ENCODE measurements at places on chromosomes 12 and 14.

DNA sequence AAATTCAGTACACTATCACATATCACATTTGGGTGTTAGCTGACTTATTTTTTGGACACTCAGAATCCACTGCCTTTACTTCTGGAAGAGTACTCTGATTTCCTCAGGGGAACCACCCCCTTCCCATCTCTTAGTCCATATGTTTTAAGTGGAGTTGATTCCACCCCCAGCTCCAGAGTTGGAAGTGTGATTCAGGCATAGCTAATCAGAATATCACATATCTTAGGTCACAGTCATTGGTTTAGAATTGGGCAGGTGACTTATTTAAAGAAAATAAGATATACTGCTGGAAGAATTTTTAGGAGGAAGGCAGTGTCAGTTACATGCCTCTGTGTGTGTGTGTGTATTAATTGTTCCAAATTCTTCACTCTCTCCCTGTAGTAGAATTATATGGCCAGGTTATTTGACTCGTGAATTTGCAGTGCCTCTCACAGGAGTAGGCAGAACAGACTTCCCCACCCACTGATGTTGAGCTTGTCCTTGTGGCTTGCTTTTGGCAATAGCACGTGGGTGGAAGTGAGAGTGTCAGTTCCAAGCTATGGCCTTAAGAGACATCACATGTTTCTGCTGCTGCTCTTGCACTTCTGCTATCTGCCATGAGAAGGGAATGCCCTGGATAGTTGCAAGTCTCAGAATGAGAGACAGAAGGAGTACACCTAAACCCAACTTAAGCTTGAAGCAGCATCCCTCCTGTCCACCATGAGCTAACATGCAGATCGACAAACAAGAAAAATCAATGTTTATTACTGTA lies 6.4 kb upstream of the GAS2L3 start:
- no peak for DNase-seq

DNA sequence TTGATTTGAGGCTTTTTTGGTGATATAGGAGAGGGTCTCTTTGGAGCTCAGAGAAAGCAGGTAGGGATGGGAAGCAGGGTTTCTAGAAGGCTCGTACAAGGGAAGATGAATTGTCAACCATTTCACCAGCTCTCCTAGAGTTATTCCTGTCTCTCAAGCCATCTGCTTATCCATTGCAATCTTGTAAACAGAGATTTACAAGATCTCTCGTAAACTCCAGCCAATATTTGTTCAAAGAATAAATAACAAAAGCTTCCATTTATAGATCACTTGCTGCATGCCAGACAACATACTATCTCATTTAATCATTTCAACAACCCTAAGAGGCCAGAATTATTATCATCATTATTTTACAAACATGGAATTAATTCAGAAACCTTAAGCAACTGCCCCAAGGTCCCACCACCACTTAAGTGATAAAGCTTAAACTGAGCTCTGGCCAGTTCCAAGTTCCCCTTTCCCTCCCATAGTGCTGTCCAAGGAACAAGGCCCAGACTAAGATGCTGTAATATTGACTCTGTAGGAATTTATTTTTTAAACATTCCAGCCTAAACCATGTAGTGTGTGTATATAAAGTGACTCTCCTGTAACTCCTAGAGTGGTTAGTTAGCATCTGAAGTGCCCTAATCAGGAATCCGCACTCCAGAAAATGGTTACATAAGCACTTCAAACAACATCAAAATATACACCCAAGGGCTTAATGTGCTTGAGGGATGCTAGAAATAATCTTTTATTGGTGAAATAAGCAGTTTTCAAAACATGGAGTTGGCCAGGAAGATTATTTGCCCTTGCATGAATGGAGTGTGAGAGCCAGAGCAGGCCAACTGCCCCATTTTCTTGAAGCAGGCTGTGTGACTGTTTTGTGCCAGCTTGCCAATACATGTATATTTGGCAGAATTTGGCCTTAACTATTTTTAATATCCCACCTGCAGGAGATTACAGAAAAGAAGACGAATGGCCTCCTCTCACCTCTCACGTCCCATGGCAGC lies 2.8 kb upstream of the PLEKHH1 start:
- DNase-seq, result no peak

DNA sequence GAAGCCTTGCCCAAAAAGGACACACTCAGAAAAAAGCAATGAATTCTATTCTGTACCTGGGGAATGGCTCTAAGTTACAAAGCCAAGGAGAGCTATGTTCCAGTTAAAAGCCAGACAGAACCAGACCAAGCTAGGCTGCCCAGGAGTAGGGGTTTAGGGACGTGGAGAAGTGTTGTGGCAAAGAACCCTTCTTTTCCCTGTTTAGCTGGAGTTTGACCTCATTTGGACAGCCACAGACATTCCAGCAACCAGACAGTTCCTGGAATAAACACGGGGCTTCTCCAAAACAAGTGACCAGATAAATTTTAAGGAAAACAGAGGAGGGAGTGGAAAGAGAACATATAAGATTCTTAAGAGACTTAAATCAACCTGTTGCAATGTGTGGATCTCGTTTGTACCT lies 62.3 kb downstream of the GCH1 start:
- DNase-seq, result no peak

- DNase-seq, result peak; percentile 37
Measured at GRCh38 chr12:68113644-68114043, 45.9 kb downstream of the IFNG start.

DNA sequence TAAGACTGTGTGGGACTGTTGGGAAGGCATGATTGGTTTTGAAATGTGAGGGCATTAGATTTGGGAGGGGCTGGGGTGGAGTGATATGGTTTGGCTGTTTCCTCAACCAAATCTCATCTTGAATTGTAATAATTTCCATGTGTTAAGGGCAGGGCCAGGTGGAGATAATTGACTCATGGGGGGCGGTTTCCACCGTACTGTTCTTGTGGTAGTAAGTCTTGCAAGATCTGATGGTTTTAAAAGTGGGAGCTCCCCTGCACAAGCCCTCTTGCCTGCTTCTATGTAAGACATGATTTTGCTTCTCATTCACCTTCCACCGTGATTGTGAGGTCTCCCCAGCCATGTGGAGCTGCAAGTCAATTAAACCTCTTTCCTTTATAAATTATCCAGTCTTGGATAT lies 76.6 kb upstream of the PPFIA2 start:
- no peak for DNase-seq

GRCh38 chr12:538731-539539 lies 79.2 kb downstream of the B4GALNT3 start:
- DNase-seq, result peak; percentile 53

- DNase-seq, result no peak
Measured at GRCh38 chr12:94073441-94074051, 74.8 kb upstream of the PLXNC1 start.

GRCh38 chr12:81150382-81150781 lies 72.5 kb downstream of the ACSS3 start:
- no peak for DNase-seq

DNA sequence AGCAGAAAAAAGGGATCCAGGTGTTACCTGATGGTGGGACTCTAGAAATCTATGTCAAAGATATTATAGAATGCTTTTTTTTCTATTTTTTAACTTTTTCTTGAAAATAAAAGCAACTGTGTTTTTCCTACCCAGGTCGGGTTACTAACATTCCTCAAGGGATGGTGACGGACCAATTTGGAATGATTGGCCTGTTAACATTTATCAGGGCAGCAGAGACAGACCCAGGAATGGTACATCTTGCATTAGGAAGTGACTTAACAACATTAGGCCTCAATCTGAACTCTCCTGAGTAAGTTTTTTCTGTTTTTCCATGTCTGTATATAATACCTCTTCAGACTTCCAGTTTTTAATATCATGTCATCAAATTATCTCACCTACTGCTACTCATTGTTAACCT lies 27.6 kb upstream of the KCNMB4 start:
- no peak for DNase-seq

All from stimulated activated CD4-positive, alpha-beta T cell treated with anti-CD3 and anti-CD28 coated beads, Interleukin-4, amount 100 ng/mL, for 4 hours (primary cell).